ENCODE measurements at places on chromosomes 6 and 20.

- no peak for DNase-seq
Observed at GRCh38 chr20:12737900-12738299, 270.9 kb upstream of the SPTLC3 start.

- DNase-seq: no peak
Observed at GRCh38 chr6:73537677-73538076, 16.8 kb upstream of the EEF1A1 start.

DNA sequence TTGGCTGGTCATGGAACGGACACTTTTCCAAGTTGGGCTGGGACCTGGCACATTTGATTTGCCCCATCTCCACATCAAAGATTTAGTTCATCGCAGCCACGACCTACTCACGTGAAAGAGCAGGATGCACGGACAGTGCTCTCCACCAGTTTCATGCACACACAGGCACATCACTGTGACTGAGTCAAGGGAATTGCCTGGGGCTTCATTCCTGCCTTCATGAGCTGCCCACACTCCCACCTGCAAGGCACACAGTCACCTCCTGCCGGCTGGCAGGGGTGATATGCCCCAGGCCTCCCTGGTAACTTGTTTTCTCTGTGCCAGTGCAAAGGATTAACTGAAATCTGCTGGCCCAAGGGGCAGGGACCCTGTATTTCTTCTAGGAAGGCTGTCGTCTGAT, 23.3 kb upstream of the CST1 start:
- no peak for DNase-seq

DNA sequence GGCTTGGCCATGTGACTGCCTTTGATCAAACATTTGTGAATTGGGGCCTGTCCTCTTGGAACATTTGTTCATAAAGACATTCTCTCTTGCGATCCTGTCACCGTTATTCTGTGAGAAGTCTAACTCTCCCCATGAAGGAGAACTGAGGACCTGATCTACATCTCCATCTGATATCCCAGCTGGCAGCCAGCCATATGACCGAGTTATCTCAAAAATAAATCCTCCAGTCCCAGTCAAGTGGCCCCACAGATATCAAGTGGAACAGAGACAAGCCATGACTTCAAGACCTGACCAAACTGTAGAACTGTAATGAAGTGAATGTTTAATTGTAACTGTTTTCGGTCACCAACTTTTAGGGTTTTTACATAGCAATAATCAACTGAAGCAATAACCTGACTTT, 25.7 kb downstream of the SNX3 start:
- DNase-seq: no peak

DNA sequence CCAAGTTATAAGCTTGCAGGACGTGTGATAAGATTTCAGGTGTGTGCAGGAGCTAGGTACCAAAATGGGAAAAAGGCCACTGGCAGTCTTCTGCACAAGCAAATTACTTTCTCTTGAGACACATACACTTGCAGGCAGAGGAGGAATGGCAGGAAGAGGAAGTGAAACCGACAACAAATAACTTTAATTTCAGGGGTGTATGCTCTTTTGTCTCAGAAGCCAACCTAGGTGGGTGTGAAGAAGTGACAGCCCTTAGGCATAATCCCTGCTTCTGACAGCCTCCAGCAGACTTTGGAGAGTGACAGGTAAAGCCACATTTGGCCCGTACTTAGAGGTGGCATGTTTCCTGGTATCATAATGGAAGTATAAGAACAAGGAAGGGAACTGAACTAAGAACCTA, 118.8 kb upstream of the TRAF3IP2 start:
- DNase-seq: no peak

DNA sequence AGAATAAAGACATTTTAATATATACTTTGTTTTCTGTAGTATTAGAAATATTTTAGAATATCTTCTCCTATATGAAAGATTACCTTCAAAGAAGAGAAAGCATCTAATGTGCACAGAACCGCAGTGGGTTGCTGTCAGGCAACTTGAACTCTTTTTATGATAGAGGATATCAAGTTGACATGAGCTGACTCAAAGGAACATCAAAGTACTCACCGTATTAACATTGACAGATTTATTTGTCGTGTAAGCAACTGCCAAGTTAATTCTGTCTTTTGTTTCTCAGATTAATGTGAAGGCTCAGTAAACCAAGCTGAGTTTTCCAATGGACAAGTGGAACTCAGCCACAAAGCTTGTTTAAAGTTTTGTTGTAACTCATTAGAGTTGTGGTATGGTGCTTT, 2.2 kb upstream of the GINM1 start:
- no peak for DNase-seq

GRCh38 chr6:33018904-33019303, 9.5 kb upstream of the HLA-DOA start:
- no peak for DNase-seq

DNA sequence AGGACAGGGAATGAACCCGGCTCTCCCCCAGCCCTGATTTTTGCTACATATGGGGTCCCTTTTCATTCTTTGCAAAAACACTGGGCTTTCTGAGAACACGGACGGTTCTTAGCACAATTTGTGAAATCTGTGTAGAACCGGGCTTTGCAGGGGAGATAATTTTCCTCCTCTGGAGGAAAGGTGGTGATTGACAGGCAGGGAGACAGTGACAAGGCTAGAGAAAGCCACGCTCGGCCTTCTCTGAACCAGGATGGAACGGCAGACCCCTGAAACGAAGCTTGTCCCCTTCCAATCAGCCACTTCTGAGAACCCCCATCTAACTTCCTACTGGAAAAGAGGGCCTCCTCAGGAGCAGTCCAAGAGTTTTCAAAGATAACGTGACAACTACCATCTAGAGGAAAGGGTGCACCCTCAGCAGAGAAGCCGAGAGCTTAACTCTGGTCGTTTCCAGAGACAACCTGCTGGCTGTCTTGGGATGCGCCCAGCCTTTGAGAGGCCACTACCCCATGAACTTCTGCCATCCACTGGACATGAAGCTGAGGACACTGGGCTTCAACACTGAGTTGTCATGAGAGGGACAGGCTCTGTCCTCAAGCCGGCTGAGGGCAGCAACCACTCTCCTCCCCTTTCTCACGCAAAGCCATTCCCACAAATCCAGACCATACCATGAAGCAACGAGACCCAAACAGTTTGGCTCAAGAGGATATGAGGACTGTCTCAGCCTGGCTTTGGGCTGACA, 28.8 kb upstream of the ZBP1 start:
- no peak for DNase-seq

GRCh38 chr6:43240950-43241349, 2.3 kb upstream of the TTBK1 start:
- DNase-seq: no peak

DNA sequence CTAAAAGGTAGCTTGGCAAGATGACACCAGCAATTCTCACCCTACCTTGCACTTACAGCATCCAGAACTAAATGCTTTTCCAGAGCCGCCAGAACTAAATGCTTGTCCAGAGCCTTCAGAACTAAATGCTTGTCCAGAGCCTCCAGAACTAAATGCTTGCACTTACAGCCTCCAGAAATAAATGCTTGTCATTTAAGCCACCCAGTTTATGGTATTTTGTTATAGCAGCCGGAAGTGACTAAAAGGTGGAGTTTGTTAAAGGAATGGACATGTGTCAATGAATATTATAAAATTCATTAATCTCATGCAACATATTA, 133.5 kb downstream of the GPX5 start:
- no peak for DNase-seq

DNA sequence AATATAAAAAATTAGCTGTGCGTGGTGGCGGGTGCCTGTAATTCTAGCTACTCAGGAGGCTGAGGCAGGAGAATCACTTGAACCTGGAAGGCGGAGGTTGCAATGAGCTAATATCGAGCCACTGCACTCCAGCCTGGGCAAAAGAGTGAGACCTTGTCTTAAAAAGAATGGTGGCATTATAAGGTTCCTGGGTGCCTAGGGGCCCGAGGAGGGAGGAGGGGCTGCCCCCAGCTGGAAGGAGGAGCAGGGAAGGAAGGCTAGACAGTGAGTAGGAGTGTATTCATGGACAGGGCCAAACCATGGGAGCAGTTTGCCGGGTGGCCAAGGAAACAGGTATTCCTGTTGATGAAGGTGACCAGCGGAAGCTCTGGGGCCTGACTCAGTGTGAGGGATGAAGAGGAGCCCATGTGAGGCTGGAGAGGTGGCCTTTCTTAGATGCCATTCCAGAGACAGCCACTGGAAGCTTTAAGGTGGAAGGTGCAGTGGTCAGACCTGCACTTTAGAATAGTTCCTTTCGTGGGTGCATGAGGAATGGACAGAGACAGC, 24.2 kb downstream of the MANBAL start:
- no peak for DNase-seq

DNA sequence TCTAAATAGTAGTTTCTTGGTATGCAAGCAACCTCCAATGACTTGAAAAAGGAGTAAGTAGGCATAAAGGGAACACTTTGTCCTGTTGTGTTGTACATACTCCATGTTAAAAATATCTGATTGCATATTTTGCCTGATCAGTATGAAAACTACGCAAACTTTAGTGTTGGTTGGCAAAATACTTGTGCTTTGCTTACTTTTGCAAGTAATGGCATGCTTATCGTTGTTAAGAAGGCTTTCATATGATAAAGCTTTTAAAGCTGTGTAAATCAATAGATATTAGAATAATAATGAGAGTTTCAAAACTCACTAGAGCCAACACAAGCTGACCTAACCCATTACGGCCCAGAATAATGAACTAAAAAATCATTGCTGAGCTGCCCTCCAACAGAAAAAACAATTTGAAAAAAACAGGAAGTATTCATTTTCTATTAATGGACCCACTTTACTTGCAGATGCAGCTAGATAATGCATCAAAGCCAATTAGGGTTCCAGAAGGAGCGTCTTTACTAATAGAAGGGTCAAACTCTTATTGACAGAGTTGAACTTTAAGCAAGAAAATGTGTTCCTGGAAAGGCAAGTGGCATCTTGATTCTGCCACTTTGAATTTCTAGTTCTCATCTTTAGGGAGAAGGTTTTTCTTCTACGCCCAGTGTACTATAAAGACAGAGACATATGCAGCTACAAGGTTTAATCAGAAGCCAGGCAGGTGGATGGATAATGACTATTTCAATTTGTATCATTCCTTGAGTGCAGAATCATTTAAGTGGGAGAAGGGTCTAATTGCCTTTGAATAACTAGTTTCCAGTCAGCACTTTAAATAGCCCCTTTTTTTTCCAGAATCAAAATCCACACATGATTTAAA, 82.2 kb downstream of the SNAP25 start:
- DNase-seq: no peak

GRCh38 chr6:131629651-131630050, 1.6 kb upstream of the MED23 start:
- no peak for DNase-seq

GRCh38 chr6:106181664-106182418, 95.7 kb downstream of the PRDM1 start:
- DNase-seq: no peak

DNA sequence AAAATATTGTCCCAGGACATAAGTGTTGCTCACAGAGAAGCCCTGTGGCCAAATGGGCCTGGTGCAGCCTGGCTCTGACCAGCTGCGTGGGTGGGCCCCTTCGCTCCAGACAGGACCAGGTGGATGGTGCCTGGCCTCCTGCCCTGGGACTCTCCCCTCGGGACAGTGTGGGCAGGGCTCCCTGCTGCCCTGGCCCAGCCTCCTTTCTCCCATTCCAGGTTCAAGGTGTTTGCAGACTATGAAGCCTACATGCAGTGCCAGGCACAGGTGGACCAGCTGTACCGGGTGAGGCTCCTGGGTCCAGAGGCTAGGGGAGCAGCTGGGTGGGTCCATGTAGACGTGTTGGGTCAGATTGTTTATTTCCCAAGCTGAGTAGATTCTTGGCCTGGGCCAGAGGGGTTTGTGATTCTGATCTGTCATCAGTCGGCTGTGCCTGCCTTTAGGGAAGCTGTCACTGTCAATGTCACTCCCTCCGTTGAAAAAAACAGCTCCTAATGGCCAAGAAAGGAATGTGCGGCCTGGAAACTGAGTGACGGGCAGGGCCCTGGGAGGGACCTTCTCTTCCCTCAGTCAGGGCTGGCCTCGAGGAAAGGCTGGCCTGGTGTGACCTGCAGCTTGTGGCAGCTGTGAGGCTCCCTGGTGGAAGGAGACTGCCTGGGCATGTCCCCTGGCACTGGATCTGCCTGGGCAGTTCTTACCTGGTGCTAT, 47.7 kb downstream of the PYGB start:
- no peak for DNase-seq

GRCh38 chr6:44614396-44614795, 226.9 kb downstream of the CDC5L start:
- DNase-seq: no peak

GRCh38 chr20:22333885-22334545, 250.4 kb downstream of the FOXA2 start:
- no peak for DNase-seq

DNA sequence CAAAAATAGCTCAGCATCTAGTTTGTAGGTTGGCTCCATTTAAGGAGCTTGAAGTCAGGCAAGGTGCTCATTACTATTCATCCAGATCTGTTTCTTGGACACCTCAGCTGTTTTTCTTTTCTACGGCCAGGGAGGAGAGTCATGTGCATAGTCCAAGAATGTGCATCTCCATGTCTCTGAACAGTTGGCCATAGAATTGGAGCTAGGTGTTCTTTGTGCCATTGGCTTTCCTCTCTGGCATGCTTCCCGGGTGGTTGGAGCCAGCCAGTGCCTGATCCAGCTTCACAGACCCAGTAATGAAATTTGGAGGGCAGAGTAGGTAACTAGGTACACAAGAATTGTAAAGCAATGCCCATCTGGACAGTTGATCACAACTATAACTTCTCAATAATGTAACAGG, 21.6 kb downstream of the EYA4 start:
- DNase-seq: no peak

DNA sequence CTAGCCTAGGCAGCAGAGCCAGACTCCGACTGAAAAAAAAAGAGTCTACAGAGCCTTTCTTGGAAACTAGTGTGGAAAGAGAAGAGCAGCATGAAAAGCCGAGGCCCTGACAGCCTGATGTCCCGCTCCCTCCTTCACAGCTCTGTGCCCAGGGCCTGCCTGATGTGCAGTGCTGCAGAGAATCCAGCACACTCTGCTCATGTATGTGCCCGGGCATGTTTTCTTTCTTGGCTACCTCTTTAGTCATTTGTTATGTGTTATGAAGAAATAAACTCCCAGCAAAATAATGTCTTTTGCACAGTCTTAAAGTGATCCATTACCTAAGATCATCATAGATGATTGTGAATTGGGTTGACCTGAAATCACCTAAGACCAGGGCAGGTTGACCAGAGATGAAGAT, 78.1 kb upstream of the EZR start:
- no peak for DNase-seq
